AG09309 (cell line): ENCODE measurements at places on chromosomes 3 and 15.
A peak's percentile ranks its signal among the peaks of the same experiment; 100 is the strongest.

GRCh38 chr3:53109891-53110771 is 20.1 kb downstream of the RFT1 start:
- peak; percentile 55 for DNase-seq

GRCh38 chr15:83747050-83747717 is 93.3 kb downstream of the ADAMTSL3 start:
- DNase-seq = no peak

DNA sequence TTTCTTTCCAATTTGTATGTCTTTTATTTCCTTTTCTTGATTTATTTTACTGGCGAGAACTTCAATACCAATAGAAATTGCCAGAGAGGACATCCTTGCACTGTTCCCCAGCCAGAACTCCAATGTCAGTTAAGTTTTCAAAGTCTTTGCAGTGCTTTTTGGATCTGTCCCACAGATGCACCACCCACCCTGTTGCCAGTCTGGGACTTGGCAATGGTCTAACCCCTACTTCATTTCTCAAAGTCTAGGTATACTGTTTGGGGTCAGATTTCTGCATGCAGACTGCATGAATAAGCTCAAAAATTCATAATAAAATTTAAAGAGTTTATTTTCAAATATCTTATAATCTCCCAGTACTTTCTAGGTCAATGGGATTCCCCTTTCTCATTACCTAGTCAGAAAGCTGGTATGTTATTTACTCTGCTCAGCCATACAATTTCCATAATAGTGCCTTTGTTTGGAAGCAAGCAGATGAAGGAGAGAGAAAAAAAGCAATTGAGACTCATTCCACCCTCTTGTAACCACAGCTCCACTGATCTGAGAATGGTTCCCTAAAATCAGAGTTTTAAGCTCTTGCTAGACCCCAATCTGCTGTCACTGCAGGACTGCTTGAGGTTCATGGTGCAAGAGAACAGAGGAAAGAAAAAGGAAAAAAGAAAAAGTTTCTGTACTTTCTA is 125.9 kb upstream of the PLXND1 start:
- no peak for DNase-seq

DNA sequence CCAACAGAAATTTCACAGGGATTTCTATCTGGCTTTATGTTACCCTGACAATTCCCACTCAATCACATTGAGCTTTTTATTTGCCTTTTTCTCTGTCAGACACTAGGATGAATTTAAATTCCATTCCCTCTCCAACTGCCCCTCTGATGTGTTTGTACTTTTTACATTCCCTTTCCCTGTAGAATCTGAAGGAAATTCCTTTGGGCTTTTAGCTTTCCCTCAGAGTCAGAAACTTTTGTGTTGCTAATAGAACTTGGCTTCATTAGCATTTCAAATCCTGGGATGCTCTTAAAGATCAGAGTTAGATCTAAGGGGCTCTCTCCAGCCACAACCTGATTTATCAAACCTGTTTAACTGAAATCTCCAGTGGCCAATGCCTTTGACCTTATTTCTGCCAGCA is 7.9 kb upstream of the RARB start:
- DNase-seq = no peak

DNA sequence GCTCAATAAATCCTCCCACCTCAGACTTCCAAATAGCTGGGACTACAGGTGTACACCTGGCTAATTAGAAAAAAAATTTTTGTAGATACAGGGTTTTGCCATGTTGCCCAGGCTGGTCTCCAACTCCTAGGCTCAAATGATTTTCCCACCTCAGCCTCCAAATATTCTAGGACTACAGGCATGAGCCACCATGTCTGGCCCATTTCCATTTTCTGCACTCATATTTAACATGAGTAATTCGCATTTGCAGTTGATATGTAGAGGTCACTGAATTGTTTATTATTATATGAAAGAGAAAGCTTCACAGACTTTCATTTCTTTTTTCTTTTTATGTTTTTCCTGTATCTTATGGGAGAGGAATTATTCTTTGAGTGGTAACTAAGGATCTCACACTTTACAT is 492.7 kb downstream of the CNTN3 start:
- no peak for DNase-seq

DNA sequence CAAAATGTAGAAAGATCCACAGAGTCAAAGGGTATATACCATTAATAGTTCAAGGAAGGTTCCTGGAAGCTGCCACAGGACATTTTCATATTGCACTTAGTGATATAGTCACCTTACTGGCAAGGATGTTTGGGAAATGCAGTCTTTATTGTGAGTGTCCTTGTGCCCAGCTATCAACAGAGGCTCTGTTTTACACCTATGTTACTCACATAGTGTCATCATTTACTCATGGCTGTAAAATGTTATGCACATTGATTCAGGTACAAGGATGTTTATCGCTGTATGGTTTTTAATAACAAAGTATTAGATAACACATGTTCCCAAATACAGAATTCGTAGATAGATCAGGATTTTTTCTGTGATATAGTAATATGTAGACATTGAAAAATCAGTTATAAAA is 50.9 kb downstream of the ZPLD1 start:
- DNase-seq = no peak

DNA sequence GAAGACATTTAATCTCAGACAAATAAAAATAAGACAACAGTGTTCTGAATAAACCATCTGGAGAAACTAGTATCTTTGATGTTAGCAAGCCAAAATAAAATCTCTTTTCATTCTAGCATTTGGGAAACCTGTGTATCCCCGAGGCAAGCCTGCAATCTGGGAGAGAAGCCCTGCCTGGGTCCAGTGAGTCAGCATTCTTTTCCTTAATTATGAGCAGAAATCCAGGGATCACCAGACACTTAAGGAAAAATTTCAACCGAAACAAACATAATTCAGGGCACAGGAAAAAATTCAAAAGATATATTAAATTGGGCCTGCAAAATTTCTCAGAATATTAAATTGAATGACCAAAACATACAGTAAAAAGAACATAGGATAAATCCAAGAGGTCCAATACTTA is 4.2 kb downstream of the NCBP2 start:
- DNase-seq = no peak
